ENCODE measurements at places on chromosomes 4 and X.

DNA sequence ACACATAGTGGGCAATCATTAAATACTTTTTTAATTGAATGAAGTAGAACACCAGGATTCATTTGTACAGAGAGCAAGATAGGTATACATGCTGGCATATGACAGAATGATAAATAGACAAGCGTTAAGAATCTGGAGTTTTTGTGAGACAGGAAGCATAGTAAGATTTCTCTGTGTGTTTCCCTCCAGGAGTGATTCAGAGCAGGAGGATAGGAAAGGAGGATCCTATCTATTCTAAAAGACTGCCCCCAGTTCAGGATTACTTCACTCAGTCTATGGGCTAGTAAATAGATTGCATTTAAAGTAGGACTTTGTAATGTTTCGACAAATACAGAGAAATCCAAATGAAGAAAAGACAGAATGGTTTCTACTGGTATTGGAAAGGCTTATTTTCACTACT, 423.7 kb downstream of the PDGFC start:
- DNase-seq: no peak

DNA sequence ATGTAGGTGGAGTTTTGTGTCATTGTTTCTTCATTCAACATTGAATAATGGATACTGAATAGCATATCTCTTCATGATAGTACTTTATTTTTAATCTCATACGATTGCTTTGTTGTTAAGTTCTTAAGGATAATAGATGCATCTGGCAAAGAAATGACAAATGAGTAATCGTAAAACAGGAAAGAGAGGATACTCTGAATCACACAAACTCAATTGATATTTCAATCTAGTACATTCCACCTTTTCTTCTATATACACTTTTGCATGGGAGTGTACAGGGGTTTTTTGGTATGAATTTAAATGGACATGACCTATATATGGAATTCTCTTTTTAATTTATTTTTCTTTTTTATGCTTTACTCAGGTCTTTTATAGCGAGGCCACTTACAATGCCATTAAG, 186.9 kb upstream of the STK26 start:
- DNase-seq: no peak

DNA sequence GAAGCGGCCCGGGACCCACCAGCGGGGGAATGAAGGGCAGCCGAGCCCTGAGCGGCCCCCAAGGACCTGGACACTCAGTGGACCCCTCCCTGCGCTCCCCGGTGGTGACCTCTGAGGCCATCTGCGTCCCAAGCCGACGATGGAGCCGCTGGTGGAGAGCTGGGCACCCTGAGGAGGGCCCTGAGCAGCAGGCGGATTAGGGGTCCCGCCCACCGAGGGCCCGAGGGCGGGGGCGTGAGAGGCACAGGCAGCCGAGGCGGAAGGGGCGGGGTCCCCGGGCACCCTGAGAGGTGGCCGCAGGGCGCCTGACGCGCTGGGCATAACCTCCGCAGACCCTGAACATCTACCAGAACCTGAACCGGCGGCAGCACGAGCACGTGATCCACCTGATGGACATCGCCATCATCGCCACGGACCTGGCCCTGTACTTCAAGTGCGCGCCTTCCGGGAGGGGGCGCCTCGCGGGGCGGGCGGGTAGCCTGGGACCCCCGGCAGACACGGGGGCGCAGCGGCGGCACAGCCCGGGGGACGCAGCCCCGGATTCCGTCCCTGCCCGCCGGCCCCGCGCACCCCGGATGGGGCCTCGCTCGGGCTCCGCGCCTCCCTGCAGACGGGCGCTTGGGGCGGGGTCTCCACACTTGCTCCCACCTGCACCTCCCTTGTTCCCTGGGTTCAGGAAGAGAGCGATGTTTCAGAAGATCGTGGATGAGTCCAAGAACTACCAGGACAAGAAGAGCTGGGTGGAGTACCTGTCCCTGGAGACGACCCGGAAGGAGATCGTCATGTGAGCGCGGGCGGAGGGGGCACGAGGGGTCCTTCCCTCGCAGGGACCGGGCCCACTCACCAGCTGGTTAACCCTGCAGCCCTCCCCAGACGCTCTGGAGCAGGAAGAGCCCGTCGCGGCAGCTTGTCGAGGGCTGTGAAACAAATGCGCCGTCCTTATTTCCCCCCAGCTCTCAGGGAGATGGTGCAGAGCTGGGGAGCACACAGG, 10.3 kb downstream of the ATP5ME start:
- peak; percentile 73 for DNase-seq

DNA sequence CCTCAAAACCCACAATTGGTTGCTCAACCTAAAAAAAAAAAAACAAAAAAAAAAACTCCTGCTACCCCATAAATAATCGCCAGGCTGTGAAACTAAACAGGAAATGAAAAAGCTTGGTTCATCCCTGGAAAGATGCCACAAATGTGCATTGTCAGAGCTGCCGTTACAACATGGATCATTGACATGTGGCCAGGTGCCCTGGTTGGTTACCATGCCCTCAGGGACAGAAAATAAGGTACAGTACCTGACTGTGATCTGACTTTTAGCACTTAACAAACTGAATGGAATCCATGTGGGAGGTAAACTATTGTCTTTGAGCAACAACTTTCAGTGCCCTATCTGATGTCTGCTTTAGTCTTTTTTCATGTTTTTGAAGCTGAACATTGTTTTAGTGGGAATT, 118.0 kb upstream of the RPL34 start:
- DNase-seq: no peak

DNA sequence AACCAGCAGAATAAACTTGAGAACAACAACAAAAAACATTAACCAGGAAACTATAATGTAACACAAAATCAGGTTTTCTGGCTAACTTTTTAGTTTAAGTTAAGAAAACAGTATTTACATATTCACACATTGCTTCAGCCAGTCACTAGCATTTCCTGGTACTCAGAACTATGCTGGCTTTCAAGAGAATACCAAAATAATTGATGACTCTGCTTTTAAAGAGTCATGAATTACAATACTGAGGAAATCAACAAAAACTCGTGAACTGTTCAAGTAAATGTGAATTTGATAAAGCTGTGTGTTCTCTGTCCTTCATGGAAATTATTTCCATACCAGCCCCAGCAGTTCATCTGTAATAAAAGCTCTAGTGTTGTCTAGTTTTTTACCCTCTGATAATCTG, 27.4 kb downstream of the PRSS12 start:
- DNase-seq: no peak

- DNase-seq: no peak
Measured at GRCh38 chr4:99536271-99536670, 25.4 kb downstream of the C4orf17 start.

- no peak for DNase-seq
Measured at GRCh38 chr4:2949782-2950125, 13.5 kb downstream of the NOP14 start.

GRCh38 chr4:140707325-140707724, 48.9 kb downstream of the TBC1D9 start:
- DNase-seq: no peak

- DNase-seq: no peak
Measured at GRCh38 chr4:156790866-156791265, 180.7 kb downstream of the PDGFC start.

- no peak for DNase-seq
Measured at GRCh38 chrX:581720-582298, 48.8 kb upstream of the SHOX start.

- DNase-seq: no peak
Measured at GRCh38 chr4:61911313-61911756, 711.2 kb downstream of the ADGRL3 start.

DNA sequence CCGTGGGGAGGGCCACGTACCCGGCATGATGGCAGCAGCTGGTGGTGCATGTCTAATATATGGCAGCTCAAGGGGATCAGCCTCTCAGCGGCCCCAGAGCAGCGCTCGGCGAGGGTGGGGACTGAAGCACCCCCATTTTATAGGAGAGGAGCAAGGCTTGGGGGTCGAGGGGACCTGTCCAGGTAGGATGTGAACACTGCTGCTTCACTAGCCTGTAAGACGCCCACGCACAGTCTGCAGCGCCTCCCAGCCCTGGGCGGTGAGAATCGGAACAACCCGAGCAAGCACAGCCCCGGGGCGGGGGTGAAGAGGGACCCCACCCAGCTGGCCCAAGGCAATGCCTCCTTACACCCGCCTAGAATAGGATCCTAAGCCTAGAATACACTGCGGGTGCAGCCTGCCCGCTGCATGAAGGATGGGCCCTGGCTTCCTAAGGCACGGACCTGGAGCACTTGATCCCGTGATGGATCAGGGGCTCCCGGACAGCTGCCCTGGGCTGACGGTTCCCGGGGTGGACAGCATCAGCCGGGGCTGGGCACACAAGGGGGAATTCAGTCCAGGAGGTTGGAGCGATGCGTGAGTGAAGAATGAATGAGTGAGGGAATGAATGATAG, 17.6 kb downstream of the ADRA2C start:
- DNase-seq: no peak

GRCh38 chrX:137562096-137562495, 3.8 kb upstream of the ZIC3 start:
- no peak for DNase-seq

- no peak for DNase-seq
Measured at GRCh38 chr4:2071252-2071911, 12.3 kb downstream of the NAT8L start.

DNA sequence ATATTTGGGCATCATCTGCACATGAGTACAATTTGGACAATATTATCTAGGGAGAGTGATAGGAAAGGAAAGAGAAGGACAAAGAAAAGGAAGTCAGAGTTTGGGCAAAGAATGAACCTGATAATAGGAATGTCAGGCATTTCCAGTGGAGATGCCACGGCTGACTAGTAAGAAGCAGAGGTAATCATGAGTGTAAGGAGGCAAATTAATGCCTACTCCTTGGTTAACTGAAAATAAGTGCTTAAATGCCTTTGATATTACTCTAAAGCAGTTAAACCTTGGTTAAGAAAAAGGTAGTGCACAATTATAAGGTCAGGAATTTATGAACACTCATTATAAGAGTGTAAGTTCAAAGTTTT, 99.2 kb upstream of the DDIT4L start:
- no peak for DNase-seq

DNA sequence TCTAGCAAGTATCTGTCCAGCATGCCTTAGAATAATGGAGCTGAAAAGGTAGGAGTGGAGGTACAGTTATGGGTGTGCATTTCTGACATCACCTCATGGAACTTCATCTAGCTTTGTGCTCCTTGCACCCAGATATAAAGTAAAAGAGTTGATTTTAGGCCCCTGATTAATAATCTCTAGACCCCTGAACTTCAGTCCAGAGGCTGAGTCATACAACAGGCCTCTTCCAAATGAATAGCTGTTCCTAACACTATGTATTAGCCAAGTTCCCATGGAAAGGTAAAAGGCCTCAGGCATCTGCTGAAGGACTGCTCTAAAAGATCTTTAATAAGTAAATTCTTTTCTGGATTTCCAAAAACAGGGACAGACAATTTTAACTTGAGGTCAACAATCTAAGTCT, 16.2 kb downstream of the TBC1D9 start:
- no peak for DNase-seq

DNA sequence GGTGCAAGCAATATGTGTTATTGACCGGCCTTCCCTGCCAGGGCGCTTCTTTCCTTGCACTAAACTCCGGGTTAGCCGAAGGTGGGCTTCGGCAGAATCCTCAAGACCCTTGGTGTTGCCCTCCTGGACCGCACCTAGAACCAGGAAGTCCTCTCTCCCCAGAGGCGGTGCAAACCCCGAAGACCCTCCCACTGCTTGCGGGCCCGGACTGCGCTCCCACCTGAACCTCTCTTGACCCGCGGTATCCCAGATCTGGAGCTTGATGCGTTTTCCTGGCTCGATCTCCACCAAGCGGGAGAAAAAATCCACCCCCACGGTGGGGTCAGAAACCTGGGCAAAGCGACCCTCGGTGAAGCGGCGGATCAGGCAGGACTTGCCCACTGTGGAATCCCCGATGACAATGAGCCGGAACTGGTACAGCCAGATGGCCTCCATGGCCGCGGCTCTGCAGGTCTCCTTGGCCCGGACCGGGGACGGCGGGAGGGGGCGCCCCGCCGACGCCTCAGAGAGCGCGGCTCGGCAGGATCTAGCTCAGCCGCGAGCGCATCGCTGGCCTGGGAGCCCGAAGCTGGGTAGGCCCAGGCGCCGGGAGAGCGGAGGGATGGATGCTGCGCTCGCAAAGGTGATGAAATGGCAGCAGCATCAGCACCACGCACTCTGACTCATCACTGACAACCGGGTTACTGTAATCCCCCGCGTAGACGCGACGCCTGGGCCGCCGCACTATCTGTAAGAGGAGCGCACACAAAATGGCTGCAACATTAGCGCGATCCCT, at the start of gene RAB39B:
RAB39B (minus strand) TSS at position 638 of the 775 bp plus-strand sequence; CDS start at position 435, 203 bp downstream.
- DNase-seq: peak; percentile 64

DNA sequence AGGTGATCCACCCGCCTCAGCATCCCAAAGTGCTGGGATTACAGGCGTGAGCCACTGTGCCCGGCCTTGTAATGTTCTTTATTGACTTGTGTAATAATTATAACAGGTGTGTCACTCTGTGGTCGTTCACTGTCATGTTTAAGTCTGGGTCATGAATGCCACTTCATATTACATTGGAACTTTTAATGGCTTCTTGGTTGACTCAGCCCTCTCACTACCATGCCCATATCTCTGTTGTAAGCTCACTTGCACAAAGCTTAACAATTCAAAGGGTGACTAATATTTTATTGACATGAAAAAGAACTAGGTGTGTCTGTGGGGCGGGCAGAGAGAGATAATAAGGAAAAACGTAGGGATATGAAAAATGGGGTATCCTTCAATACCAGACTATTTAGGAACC, 639.7 kb upstream of the ACTRT1 start:
- DNase-seq: no peak

DNA sequence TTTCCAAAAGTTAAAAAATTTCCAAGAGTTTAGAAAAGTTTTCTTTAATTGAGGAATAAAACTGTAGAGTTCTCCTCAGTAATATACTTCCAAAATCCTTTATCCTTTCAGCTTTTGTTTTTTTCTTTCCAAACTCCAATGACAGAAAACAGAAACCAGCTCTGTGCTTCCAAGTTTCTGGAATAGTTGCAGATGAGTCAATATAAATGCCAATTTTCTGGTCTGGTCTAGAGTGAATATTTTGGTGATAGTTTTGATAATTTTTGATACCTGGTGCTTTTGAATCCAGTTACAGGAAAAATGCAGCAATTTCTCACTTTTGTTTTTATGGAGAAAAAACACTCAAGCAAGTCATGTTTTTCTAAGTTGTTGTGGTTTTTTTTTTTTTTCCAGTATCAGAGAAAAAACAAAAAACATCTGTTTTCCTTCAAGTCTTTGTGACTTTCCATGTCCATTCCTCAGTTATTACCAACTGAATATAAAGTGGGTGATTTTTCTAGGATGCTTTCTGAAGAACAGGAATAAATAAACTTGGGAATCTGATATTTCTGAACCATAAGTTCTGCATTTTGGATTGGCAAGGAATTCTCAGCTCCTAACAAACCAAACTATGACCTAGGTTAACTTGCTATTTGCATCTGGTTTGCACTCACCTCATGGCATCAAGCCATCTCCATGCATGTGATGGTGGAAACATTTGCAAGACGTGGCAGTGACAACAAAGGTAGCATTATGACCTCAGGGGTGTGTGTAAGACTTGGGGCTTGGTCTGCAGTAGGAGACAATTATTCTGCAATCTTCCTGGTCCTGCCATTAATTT, 139.1 kb downstream of the VEGFC start:
- DNase-seq: no peak

All from left forelimb (tissue), 1 donor.